ENCODE measurements at places on chromosomes 5 and 9. TPM values are rescaled to one million over a fixed set of nuclear protein-coding genes. Genes with fewer than 3 reads are reported as not detected.

DNA sequence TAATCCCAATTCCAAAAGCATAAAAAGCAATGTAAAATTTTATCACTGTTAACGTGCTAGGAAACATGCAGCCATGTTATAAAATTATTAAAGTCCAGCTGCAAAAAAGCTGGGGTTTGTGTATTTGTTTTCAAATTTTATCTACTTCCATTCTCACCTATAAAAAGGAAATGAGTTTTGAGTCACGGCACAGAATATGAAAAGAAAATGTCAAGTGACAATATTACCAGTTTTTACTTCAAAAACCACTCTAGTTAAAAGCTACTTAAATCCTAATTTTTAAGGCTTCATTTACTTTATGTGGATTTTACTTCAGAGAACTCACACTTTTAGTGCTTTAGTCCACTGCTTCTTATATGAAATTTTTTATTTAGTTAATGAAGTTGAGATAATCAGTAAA is 72.7 kb upstream of the IFNE start:
- DNase-seq = no peak

DNA sequence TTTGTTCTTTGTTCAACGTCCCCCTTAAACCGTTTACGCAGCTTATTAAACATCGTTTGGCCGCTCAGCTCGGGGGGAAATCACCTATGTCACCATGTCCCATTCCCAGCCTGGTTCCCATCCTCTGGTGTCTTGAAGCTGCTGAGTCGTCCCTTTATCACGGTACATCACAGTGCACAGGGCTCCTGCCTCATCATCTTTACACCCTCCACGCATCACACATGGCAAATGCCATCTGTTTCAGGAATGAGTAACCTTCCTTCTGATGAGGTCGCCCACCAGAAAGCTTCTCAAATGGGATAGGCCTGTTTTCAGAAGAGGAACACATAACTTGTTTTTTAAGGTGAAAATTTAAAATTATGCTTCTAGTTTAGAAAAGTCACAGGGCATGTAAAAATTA is 7.9 kb upstream of the LHX6 start:
- no peak for DNase-seq

DNA sequence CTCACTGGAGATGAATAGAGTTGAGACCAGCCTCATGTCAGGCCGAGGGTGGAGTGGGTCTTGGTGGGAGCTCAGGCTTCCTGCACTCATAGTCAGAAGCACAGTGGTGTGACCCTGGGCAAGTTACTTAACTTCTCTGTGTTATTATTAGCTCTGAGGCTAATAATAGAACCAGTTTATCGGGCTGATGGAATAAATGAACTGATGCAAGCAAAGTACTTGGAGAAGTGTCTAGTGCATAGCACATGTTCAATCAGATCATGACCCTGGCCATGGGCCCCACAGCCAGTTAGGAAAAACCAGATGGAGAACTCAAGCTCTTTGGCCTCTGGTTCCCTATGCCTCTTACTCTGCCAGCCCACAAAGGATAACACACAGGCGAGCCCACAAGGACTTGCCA is 45.3 kb upstream of the OSMR start:
- no peak for DNase-seq

DNA sequence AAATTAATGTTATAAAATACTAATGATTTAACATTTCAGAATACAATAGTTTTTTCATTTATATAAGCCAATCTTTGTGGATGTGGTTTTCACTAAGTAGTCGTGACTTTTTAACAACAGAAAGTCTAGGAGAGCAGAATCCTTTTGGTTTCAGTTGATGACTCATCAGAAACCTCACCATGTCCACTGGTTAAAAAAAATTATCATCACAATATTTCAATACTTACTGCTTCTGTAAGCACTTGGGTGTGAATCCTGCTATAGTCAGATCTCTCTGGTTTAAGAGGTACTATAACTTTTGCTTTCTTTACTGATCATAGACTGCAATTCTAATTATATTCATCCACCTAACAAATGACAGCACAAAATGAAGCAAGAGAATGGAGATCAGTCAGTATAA is 77.2 kb downstream of the MRPS30 start:
- DNase-seq = no peak

DNA sequence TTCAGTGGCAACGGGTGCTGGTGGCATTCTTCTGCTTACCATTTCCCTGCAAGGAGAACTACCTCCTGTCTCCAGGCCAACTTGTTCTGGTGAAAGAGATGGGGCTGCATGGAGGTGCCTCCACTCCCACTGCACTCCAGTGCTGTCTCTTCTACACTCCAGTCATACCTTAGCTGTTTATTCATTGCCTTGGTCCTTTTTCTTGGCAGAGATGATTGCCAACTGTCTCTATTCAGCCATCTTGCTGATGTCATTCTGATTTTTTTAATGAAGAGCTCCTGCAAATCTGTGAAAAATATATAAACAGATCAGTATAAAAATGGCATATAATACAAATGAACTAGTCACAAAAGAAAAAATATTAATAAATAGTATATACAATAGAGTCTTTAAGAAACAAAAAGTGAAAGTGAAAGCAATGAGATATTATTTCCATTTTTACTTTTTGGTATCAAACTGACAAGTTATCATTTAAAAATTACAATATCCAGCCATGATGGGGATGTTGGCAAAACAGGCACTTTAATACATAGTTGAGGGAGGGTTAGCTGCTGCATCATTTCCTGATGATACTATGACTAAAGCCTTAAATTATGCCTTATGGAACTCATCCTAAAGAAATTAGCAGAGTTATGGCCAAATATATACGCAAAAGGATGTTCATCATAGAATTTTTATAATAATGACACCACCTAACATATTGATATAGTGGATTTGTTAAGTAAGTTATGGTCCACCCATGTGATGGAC is 109.4 kb downstream of the CARTPT start:
- no peak for DNase-seq

DNA sequence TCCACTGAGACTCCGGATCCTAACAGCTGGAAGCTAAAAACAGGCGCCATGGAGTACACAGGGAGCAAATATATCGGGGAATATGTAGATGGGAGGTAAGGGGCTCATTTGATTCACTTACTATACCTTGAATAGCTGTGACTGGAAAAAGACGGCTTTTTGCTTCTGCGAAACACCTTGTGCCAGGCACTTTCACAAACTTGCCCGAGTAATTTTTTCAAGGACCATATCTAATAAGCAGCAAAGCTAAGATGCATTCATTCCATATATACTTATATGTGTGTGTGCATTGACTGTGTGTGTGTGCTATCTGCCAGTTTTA is 178 bp downstream of the MORN5 start:
- no peak for DNase-seq

DNA sequence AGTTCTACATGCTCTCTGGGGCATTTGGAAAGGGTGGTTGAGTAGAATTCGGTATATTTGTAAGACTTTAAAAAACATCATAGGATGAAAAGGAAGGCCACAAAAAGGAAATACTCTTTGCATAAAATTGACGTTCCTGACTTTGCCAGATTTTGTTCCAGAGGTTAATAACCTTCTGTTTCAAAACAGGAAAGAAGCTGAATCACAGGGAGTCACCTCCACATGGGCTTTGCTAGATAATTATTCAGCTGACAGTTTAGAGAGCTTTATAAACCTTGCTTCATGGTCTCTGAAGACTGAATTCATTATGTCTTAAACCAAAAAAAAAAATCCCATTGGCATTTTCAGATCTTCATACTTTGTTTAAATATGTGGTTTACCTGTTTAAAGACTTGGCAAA is 203.7 kb downstream of the SEMA6A start:
- DNase-seq = no peak

GRCh38 chr9:97515662-97516061 is 14.2 kb downstream of the TMOD1 start:
- no peak for DNase-seq

GRCh38 chr9:98332405-98332831 is 77.0 kb upstream of the TBC1D2 start:
- no peak for DNase-seq

ACOT12 gene
- polyA plus RNA-seq = 0.45 TPM

NLN gene
- polyA plus RNA-seq = 20.2 TPM

CDHR2 gene
- 0.33 TPM for polyA plus RNA-seq

IRGM gene
- 1.0 TPM for polyA plus RNA-seq

CCDC171 gene
- polyA plus RNA-seq = 9.9 TPM

TMC1 gene
- polyA plus RNA-seq = 0.63 TPM

All from right lung (tissue), 10 donors.